WTC11 (cell line): ENCODE measurements at places on chromosomes 6 and 20.
A peak's percentile ranks its signal among the peaks of the same experiment; 100 is the strongest.

GRCh38 chr6:159727717-159728445 is 575 bp downstream of the WTAP start:
- DNase-seq, result no peak

DNA sequence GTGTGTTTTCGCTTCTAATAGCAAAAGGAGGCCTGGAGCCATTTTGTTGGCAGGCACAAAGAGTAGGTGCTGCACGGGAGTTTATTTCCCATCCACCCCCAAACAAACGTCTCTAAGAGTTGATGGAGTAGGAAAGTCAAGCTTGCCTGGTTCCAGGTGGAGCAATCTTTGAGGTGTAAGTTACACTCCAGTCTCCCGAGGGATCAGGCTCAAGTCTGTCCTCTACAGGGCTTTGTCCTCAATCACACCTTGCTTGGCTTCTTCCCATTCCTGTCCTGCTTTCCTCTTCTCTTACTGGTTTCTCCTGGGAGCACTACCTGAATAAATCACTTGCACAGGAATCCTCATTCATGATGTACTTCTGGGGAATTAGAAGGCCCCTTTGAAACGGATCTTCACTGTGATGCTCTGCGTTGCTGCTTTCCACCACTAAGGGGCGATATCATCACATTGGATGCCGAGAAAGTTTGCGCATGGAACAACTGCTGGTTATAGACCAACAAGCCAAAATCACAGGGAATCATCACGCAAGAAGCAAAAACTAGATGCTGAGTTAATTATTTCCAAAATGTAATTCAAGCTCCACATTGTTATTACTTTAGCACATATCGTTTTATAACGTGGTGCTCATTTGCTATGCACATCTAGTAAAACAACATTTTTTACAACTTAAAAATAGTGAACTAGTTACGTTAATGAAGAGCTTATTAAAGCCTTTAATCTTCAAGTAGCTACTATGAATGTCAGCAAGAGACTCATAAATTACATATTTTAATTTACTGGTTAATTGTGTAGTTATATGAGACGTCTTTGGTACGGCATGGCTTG is 156.8 kb downstream of the DNAH8 start:
- DNase-seq, result peak; percentile 79

DNA sequence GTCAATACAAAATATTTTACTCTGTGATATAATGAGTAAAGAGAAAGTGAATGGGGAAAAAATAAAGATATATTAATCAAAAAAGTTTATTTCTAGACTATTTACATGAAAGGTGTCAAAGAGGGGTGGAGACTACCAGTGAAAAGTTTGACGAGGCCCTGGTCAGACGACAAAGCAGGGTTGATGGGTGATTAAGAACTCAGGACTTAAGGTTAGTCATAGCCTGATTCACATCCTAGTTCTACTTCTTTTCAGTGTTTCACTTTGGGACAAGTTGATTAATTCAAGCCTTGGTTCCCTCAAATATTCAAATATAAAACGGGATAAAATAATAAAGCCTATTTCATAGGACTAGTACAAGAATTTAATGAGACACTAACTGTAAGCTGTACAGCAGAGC is 178.2 kb upstream of the HS3ST5 start:
- no peak for DNase-seq

DNA sequence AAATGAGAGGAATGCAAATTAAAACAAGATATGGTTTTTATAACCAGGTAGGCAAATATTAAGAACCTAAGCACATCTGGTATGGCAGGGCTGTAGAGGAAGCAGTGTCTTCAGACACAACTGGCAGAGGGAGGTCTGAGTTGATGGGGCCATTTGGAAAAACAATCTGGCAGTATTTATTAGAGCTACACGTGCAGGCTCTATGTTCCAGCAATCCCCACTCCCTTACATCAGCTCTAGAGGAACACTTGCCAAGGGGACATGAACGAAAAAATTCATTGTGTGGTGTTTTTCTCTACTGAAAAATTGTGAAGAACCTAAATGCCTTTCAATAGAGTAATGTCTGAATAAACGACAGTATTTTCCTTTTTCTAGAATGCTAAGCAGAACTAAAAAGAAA is 111.6 kb upstream of the EDN1 start:
- no peak for DNase-seq

DNA sequence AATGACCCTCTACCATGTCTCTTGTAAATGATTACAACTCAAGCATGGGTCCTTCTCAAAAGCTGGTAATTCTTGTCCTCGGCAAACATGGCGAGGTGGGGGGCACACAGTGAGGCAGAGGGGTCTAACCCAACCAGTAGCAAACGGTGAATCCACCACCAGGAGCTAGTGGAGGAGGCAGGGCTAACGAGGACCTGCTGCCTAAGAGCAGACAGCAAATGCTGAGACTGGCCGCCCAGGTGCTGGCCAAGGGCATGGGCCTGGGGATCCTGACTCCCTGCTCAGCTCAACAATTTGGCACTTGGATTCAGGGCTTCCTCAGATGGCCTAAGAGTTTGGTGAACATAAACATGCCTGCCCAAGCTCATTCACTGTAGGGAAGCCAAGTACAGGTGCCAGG is 18.4 kb downstream of the PCIF1 start:
- DNase-seq, result no peak

GRCh38 chr6:156767603-156768467 is 9.3 kb upstream of the ARID1B start:
- DNase-seq, result no peak

DNA sequence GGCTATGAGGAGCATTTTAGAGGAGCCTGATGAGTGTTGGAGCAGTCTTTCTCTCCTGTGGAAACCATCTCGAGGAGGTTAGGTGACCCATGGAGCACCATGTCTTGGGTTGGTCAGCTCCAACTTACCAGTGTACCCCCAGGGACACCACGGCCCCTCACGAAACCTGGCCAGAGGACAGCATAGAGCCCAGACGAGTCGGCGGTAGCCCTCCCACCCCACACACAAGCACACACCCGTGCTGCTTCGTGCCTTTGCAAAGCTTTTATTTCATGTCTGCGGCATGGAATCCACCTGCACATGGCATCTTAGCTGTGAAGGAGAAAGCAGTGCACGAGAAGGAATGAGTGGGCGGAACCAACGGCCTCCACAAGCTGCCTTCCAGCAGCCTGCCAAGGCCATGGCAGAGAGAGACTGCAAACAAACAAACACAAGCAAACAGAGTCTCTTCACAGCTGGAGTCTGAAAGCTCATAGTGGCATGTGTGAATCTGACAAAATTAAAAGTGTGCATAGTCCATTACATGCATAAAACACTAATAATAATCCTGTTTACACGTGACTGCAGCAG is 53.6 kb downstream of the EZR start:
- no peak for DNase-seq

DNA sequence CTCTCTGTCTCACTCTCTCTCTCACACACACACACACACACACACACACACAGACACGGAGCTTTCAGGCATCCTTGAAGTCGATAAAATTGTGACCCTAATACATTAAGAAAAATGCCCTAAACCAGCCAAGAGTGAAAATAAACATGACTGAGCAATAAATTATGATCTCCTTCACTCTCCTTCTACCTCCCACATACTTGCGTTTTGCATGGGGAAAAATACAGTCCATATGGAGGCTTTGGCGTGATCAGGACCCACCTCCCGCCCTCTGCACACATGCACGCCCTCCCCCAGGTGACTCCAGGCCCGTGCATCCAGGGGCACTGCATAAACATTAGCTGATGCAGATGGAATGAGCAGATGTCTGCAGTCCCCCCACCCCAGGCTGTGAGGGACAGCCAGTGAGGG is 114.2 kb upstream of the JARID2 start:
- no peak for DNase-seq

- DNase-seq, result no peak
These were observed 6.5 kb downstream of the PLEKHG1 start for GRCh38 chr6:150606168-150606591.

DNA sequence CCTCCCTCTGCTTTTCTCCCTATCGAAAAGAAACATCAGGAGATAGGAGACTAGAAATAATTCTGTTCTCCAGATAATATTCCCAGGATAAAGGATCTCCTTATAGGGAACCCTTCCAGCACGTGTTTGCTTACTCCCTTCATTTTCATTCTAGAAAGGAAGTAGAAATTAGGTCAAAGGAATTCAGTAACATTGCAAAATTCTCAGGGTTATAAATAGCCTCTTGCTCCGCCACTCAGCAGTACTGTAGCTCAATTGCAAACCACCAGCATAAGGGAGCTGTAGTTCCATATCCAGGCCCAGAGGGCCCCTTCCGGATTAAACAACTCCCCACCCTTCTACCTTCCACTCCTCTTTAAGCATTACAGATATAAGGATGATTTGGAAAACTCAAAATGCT is 6.2 kb downstream of the ELMO2 start:
- DNase-seq, result no peak

- DNase-seq, result peak; percentile 78
These were observed at the start of gene MDFI for GRCh38 chr6:41638002-41638934. MDFI (plus strand) TSS chr6:41638468; CDS start chr6:41638750, 282 bp downstream.

DNA sequence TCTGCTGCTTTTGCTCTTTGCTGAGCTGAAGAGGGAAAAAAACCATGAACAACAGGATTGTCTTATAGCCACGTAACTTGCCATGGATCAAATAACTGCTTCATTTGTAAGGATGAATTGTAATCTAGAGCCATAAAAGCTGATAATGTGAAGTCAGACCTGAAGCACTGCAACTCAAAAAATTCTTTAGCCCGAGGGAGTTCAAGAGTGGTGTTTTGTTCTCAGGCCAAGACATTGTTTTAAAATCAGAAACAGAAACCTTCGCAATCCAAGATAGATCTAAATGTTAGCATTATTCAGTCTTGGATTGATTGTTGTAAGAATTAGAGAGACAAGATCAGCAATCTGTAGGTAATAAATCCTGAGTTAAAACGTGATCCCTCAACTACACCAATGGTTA is at the start of gene TRAPPC3L:
Gene TRAPPC3L (minus strand): TSS at position 34 of the 400 bp plus-strand sequence. CDS start 170 bp downstream, outside the sequence.
- DNase-seq, result no peak

GRCh38 chr6:107750176-107750797 is 73.8 kb downstream of the SCML4 start:
- DNase-seq, result no peak
